ENCODE measurements at places on chromosomes 6 and 20. TPM values are rescaled to one million over a fixed set of nuclear protein-coding genes. Genes with fewer than 3 reads are reported as not detected.

DNA sequence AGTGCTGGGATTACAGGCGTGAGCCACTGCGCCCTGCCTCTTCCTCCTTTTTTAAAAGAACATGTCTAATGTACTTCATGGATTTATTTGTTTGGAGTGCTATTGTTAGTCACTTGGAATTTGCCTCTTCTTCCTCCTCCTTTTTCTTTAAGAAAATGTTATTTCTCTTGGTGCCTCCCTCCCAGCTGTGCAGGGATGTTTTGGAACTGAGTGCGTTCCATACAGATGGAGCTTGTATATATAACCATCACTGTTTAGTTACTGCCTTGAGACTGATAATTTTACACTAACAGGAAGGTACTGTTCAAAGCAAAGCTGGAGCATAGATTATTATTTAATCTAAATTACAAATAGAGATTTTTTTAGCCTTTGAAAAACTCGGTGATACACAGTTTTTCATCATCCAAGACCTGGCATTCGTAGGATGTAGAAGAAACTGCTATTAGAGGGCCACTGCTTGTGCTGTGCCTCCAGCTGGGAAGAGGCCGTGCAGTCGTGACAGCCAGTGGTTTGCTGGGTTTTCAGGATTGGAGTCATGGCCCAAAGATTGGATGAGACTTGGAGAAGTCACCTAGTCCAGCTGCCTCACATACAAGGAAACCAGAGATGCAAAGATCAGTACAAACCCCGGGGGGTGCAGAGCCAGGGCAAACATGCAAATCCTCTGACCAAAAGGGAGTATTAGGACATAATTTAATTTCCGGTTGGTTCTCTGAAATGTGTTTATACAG is 123.1 kb downstream of the PLEKHG1 start:
- H3K4me1 ChIP-seq: no peaks in the 10 kb centered on the region
- no peaks in the 10 kb centered on the region for H3K36me3 ChIP-seq
- no peak overlapping the region for H3K27ac ChIP-seq
- DNase-seq: no peak

DCDC2 gene
- not detected for total RNA-seq

GRCh38 chr6:130425537-130425936 is 59.7 kb downstream of the TMEM200A start:
- H3K36me3 ChIP-seq: no peaks in the 10 kb centered on the region
- DNase-seq: no peak
- no peak overlapping the region for H3K4me3 ChIP-seq
- no peak overlapping the region for H3K27ac ChIP-seq
- H3K4me1 ChIP-seq: no peaks in the 10 kb centered on the region
- no peaks in the 10 kb centered on the region for H3K27me3 ChIP-seq

DNA sequence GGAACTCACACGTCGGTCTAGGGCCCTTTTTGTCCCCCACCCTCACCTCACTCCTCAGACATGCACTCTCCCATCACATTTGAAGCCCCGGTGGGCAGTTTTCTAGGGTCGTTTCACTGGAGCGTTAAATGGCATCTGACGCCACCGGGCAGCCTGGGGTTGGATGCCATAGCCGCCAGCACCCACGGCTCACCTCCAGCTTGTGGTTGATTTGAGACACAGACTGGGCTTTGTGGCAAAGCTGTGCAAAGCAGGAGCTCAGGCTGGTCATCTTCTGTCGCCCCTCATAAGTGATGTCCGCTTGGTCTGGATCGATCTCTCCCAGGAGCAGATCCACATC is 530 bp downstream of the GOPC start:
- H3K36me3 ChIP-seq: no peaks in the 10 kb centered on the region
- no peaks in the 10 kb centered on the region for H3K27me3 ChIP-seq
- DNase-seq: no peak
- H3K4me3 ChIP-seq: peak overlapping the region; percentile 93

DNA sequence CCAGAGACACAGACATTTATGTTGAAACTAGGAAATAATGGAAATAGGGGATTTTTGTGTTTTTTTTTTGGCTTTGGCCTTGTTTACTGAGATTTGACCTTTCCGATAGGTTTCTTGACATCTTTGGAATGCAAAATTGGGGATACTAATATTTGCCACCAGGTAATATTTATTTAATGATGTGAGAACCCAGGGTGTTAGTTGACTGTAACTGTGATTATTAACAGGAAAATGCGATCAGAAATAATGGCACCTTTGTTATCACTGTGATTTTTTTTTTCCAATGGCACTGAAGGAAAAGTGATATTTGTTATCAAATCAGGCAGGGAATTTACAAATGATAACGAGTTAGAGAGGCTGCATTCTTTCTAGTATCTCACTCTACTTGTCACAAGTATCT is 330.5 kb downstream of the SOX4 start:
- no peaks in the 10 kb centered on the region for H3K4me1 ChIP-seq
- no peak for DNase-seq
- H3K36me3 ChIP-seq: no peaks in the 10 kb centered on the region
- H3K27me3 ChIP-seq: no peaks in the 10 kb centered on the region
- no peak overlapping the region for H3K4me3 ChIP-seq

- no peak for DNase-seq
- no peak overlapping the region for H3K27ac ChIP-seq
- no peak overlapping the region for H3K4me3 ChIP-seq
- H3K4me1 ChIP-seq: no peaks in the 10 kb centered on the region
- no peaks in the 10 kb centered on the region for H3K27me3 ChIP-seq
- H3K36me3 ChIP-seq: no peaks in the 10 kb centered on the region
These were observed 51.5 kb upstream of the NXT1 start for GRCh38 chr20:23298926-23299672.

DNA sequence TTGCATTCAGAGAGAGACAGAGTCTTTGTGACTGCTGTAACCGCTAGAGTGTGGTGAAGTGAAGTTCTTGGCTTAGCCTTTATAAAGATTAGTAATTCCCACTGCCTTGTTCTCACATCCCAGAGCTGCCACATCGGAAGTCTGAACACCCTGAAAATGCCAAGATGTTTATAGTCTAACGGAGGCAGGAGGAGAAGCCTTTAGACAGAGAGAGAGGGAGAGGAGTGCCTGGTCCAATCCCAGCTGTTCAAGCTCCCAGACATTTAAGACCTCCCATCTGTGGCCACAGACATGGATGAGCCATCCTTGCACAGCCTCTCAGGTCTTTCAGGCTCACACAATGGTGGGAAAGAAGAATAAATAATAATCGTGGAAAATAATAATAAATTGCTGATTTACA is 1422.8 kb upstream of the EYS start:
- DNase-seq: no peak
- H3K4me1 ChIP-seq: no peaks in the 10 kb centered on the region
- H3K36me3 ChIP-seq: no peaks in the 10 kb centered on the region
- H3K27ac ChIP-seq: no peak overlapping the region
- H3K27me3 ChIP-seq: no peaks in the 10 kb centered on the region

DNA sequence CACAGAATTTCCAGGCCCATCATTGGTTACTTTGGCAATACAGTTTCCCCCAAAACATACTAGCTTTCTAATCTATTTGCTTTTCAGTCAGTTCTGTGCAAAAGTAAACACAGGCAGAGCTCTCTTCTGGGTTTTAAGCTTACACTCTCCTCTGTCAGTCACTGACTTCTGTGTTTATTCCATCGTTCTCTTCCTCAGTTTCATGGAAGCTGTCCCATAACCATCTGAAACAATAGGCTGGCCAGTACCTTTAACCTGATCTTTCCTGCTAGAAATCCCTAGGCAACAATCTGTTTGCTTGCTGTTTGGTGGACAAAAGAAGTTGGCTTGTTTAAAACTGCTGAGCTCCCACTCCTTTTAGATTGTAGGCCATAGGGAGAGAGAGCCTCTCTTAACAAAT is 431.5 kb downstream of the HACE1 start:
- no peaks in the 10 kb centered on the region for H3K4me1 ChIP-seq
- no peak for DNase-seq
- no peak overlapping the region for H3K4me3 ChIP-seq
- H3K27me3 ChIP-seq: no peaks in the 10 kb centered on the region
- no peaks in the 10 kb centered on the region for H3K36me3 ChIP-seq

TDRD6 gene
- total RNA-seq: 0.53 TPM

ARMC12 gene
- total RNA-seq: not detected

GRCh38 chr6:168741942-168742782 is 301.2 kb downstream of the SMOC2 start:
- H3K36me3 ChIP-seq: no peaks in the 10 kb centered on the region
- no peaks in the 10 kb centered on the region for H3K4me1 ChIP-seq
- no peak for DNase-seq
- H3K27ac ChIP-seq: no peak overlapping the region
- H3K4me3 ChIP-seq: no peak overlapping the region
- no peaks in the 10 kb centered on the region for H3K27me3 ChIP-seq

DNA sequence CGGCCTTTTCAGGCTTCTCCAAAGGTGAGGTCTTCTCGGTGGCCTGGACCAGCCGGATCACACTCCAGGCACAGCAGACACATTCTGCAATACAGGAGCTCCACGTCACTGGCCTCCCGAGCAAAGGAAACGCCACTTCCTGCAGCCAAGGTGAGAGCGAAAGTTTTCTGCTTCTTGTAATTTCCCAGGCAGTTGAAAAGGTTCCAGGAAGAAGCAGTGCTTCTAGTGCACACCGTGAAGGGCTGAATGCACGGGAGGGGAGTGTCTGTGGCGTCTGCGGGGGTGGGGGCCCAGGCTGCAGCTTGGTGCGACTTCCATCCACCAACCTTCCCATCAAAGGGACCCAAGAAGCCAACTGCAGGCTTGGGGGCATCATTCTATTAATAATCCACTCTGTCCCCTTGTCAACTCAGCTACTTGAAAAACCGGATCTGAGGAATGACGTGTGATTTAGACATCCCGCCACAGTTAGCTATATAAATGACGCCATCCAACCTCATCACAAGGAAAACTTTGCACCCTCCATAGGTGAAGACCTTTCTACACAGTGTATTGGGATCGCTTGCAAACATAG is 61.1 kb downstream of the NFATC2 start:
- DNase-seq: no peak
- no peak overlapping the region for H3K27ac ChIP-seq
- H3K27me3 ChIP-seq: no peaks in the 10 kb centered on the region
- no peaks in the 10 kb centered on the region for H3K4me1 ChIP-seq
- H3K4me3 ChIP-seq: no peak overlapping the region

SLC25A27 gene
- total RNA-seq: 11.7 TPM

PI16 gene
- 33.5 TPM for total RNA-seq

GRCh38 chr6:104630955-104631354 is 228.8 kb downstream of the HACE1 start:
- H3K27me3 ChIP-seq: no peaks in the 10 kb centered on the region
- H3K4me3 ChIP-seq: no peak overlapping the region
- H3K4me1 ChIP-seq: no peaks in the 10 kb centered on the region
- no peaks in the 10 kb centered on the region for H3K36me3 ChIP-seq

GRCh38 chr6:12147557-12148316 is 135.6 kb downstream of the HIVEP1 start:
- H3K36me3 ChIP-seq: no peaks in the 10 kb centered on the region
- DNase-seq: no peak
- no peaks in the 10 kb centered on the region for H3K4me1 ChIP-seq
- H3K4me3 ChIP-seq: no peak overlapping the region
- H3K27me3 ChIP-seq: no peaks in the 10 kb centered on the region

DNA sequence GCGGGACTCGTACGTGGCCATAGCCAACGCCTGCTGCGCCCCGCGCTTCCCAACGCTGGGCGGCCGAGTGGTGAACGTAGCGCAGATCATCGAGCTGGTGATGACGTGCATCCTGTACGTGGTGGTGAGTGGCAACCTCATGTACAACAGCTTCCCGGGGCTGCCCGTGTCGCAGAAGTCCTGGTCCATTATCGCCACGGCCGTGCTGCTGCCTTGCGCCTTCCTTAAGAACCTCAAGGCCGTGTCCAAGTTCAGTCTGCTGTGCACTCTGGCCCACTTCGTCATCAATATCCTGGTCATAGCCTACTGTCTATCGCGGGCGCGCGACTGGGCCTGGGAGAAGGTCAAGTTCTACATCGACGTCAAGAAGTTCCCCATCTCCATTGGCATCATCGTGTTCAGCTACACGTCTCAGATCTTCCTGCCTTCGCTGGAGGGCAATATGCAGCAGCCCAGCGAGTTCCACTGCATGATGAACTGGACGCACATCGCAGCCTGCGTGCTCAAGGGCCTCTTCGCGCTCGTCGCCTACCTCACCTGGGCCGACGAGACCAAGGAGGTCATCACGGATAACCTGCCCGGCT is 3.4 kb downstream of the SLC32A1 start:
- H3K36me3 ChIP-seq: no peaks in the 10 kb centered on the region
- H3K4me3 ChIP-seq: no peak overlapping the region
- no peak for DNase-seq
- peaks cover 14% of the 10 kb centered on the region for H3K4me1 ChIP-seq
- peaks cover 62% of the 10 kb centered on the region for H3K27me3 ChIP-seq

TTBK1 gene
- not detected for total RNA-seq

DNA sequence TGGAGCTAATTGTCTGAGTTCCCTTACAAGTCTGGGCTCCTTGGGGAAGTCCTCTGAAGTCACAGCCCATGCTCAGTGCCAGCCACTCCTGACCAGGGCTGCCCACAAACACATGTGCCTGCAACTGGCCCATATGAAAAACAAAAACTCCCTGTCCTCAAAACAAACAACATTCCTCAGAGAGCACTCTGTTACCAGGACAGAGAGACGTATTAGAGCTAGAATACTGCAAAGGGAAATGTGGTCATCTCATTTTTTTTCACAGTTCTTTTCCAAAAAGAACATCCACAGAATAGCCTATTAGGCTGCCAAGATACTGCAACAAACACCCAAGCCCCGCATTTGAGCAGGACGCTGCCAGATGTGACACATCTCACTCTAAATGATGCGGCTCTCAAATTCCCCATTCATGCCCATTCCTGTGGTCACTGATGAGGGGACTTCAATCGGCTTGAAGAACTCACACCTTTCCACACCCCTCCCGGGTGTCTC is 71.1 kb downstream of the SLC22A23 start:
- no peak overlapping the region for H3K27ac ChIP-seq
- DNase-seq: no peak
- no peaks in the 10 kb centered on the region for H3K36me3 ChIP-seq
- no peaks in the 10 kb centered on the region for H3K4me1 ChIP-seq
- H3K4me3 ChIP-seq: no peak overlapping the region

- no peak for DNase-seq
- no peak overlapping the region for H3K27ac ChIP-seq
- peaks cover 3% of the 10 kb centered on the region for H3K27me3 ChIP-seq
- H3K36me3 ChIP-seq: no peaks in the 10 kb centered on the region
- no peak overlapping the region for H3K4me3 ChIP-seq
These were observed 12.5 kb downstream of the TFAP2B start for GRCh38 chr6:50831186-50831585.

SPATS1 gene
- total RNA-seq: not detected

DNA sequence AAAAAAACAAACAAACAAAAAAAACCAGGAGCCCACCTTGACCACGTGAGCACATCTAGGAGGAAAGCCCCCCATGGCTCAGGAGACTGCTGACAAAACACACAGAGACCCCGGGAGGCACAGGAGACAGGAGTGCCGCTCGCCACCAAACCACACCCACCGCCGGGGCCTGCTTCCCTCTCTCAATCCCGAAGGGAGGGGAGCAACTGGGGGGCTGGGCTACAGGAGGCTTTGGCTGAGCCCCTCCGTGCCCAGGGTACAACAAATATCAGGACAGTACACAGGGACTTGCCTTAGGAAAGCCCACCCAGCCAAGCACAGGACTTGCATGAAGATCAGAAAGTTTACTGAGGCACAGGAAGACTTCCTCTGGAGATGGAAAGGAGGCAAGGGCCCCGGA is 102.5 kb downstream of the TAF4 start:
- no peak overlapping the region for H3K4me3 ChIP-seq
- H3K27me3 ChIP-seq: no peaks in the 10 kb centered on the region
- no peaks in the 10 kb centered on the region for H3K36me3 ChIP-seq
- H3K4me1 ChIP-seq: no peaks in the 10 kb centered on the region
- DNase-seq: no peak

Data from ascending aorta (tissue), 2 donors.